Heart left ventricle (tissue), 16 donors: ENCODE measurements at places on chromosomes 5 and 9. TPM values are rescaled to one million over a fixed set of nuclear protein-coding genes. Genes with fewer than 3 reads are reported as not detected.

DNA sequence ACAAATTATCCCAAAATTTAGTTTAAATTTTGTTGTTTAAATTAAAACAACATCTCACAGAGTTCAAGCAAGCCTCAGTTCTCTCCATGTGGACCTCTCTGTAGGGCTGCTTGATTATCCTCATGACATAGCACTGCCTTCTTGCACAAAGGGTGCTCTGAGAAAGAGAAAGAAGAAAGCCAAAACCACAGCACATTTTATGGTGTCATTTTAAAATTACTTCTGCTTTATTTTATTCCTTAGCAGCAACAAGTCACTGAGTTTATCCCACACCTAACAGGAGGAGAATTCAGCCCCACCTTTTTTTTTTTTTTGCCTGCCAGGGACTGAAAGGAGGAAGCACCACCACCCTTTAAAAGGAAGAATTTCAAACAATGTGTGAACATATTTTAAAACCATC is 12.8 kb upstream of the KCNV2 start:
- H3K4me3 ChIP-seq: no peak overlapping the region
- no peaks in the 10 kb centered on the region for H3K4me1 ChIP-seq
- no peaks in the 10 kb centered on the region for H3K36me3 ChIP-seq
- H3K27ac ChIP-seq: no peak overlapping the region

DNA sequence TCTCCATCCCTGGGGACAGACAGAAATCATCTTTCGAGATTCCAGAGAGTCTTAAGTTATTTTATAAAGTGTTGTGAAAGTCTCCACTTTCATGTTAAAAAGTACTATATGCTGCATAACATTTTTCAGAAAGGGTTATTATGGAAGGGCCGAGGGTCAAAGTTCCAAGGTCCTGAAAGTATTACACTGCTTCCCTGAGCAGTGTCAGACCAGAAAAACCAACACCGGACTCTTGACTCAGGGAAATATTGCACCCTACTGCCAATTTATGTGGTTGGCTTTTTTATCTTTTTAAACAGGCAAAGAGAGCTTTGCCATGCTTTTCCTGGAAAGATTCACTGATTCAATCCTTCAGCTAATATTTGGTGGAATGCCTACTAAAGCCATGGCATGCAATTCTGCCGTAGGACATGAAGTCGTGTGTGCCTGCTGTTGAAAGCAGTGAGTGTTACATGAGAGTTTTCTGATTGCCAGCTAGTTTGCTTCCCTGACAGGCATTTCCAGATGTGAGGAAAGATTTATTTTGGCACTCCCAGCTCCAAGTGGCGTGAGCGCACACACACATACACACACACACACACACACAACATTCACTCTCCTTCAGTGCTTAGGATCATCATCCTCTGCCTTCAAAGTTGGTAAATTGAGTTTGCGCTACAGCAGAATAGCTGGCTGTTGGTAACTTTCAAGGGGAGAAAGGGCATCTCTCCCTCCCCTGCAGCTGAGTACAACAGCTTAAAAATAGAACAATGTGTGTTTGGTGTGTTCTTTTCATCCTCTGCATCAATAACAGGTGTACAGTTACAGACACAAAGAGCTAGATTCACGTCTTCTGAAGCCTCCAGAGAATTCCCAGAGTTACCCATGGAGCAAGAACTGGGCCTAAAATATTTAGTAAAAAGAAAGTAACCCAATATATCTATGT is 45.6 kb downstream of the SLC1A3 start:
- no peaks in the 10 kb centered on the region for H3K36me3 ChIP-seq
- H3K4me1 ChIP-seq: peaks cover 23% of the 10 kb centered on the region

DNA sequence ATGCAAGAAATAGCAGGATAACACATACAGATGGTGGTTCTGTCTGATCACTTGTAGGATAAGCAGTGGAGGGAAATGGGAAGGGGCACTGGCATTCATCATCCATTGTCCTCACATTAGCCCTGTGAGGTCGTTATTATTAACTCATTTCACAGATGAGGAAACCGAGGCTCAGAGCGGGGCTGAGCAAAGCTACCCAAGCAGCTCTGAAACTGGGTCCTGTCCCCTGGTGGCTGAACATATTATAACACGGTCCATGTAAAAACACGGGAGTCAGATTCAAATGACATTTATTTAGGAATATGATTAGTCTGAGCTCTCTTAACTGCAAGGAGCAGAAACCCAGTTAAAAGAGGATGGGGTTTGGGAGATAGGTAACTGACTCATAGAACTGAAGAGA is 43.1 kb downstream of the HRH2 start:
- no peaks in the 10 kb centered on the region for H3K36me3 ChIP-seq
- H3K4me3 ChIP-seq: no peak overlapping the region
- H3K27me3 ChIP-seq: no peaks in the 10 kb centered on the region
- no peaks in the 10 kb centered on the region for H3K4me1 ChIP-seq
- DNase-seq: no peak

- H3K4me3 ChIP-seq: no peak overlapping the region
- H3K27ac ChIP-seq: no peak overlapping the region
- H3K4me1 ChIP-seq: no peaks in the 10 kb centered on the region
- no peaks in the 10 kb centered on the region for H3K36me3 ChIP-seq
- no peak for DNase-seq
Measured at GRCh38 chr9:114850871-114851270, 45.0 kb upstream of the TNFSF15 start.

- H3K4me3 ChIP-seq: no peak overlapping the region
- no peak for DNase-seq
- no peaks in the 10 kb centered on the region for H3K36me3 ChIP-seq
- H3K27me3 ChIP-seq: no peaks in the 10 kb centered on the region
- H3K27ac ChIP-seq: no peak overlapping the region
- H3K4me1 ChIP-seq: no peaks in the 10 kb centered on the region
Measured at GRCh38 chr9:95434116-95435073, 82.4 kb downstream of the PTCH1 start.

GRCh38 chr5:113825176-113825575 is 311.7 kb downstream of the YTHDC2 start:
- H3K27me3 ChIP-seq: no peaks in the 10 kb centered on the region
- no peaks in the 10 kb centered on the region for H3K36me3 ChIP-seq
- DNase-seq: no peak
- H3K4me1 ChIP-seq: no peaks in the 10 kb centered on the region
- no peak overlapping the region for H3K27ac ChIP-seq

DNA sequence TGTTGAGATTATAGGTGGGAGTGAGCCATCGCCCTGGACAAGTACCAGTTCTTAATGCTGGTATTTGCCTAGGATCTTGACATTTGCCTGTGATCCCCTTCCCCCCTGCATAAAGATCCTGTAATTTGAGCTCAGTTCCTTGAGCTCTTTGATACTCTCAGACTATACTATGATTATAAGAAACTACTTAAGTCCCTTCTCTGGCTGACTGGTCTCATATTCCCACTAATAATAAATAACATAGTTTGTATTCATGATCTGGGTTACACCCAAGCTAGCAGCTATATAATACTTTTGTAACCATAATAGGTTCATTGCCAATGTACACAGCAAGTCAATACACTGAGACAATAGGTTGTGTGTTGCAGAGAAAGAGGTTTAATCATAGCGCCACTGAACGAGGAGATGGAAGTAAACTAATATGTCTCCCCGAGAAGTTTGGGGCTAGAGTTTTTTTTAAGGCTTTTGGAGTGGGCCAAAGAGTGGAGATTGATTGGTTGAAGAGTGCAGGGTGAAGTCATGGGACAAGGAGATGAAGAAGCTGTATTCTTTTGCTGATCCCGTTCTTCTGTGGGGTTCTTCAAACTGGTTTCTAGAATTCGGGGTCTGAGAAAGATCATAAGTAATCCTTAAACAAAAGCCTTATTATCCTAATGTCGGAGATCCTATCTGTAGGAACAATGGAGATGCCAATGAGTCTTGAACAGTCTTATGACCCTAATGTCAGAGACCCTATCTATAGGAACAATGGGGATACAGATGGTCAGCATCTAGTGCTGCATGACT is 20.7 kb upstream of the SHOC1 start:
- H3K4me1 ChIP-seq: no peaks in the 10 kb centered on the region
- H3K27me3 ChIP-seq: no peaks in the 10 kb centered on the region
- H3K36me3 ChIP-seq: no peaks in the 10 kb centered on the region

DNA sequence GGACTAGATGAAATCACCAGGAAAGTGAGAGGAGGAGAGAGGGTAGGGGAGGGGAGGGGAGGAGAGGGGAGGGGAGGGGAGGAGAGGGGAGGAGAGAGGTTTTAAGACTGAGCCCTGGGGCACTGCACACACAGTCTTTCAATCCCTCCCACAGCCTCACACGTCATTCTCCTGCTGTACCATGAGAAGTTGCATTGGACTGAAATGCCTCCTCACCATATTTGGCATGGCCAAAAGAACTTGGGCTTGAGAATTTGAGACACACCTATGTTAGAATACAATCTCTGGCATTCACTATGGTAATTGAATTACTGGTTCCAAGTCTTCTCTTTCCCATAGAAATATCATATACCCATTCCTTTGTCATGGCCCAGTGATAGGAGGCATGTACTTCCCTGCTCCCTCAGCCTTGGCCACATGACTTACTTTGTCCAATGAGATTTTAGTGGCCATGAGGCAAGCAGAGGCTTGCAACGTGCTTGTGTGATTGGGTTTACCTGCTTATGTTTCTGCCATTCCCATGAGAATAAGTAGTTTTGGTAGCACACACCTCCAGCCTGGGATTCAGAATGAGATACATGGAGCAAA is 133.3 kb upstream of the SMARCA2 start:
- H3K4me1 ChIP-seq: no peaks in the 10 kb centered on the region
- no peaks in the 10 kb centered on the region for H3K36me3 ChIP-seq
- H3K27ac ChIP-seq: no peak overlapping the region
- no peaks in the 10 kb centered on the region for H3K27me3 ChIP-seq

GRCh38 chr9:98043915-98044314 is 12.6 kb upstream of the NANS start:
- no peak overlapping the region for H3K4me3 ChIP-seq
- H3K36me3 ChIP-seq: no peaks in the 10 kb centered on the region
- no peaks in the 10 kb centered on the region for H3K4me1 ChIP-seq
- no peaks in the 10 kb centered on the region for H3K27me3 ChIP-seq
- no peak overlapping the region for H3K27ac ChIP-seq
- DNase-seq: no peak

- H3K27me3 ChIP-seq: peaks cover 6% of the 10 kb centered on the region
- H3K36me3 ChIP-seq: no peaks in the 10 kb centered on the region
- no peaks in the 10 kb centered on the region for H3K4me1 ChIP-seq
Measured at GRCh38 chr5:180201051-180201987, 7.7 kb downstream of the RASGEF1C start.

SKP1 gene
- 440 TPM for total RNA-seq

PCDHB2 gene
- 2.3 TPM for total RNA-seq

HTR4 gene
- not detected for total RNA-seq

CSF2 gene
- not detected for total RNA-seq

PCDH1 gene
- total RNA-seq: 10.2 TPM
